ENCODE measurements at places on chromosomes 7 and 10.

DNA sequence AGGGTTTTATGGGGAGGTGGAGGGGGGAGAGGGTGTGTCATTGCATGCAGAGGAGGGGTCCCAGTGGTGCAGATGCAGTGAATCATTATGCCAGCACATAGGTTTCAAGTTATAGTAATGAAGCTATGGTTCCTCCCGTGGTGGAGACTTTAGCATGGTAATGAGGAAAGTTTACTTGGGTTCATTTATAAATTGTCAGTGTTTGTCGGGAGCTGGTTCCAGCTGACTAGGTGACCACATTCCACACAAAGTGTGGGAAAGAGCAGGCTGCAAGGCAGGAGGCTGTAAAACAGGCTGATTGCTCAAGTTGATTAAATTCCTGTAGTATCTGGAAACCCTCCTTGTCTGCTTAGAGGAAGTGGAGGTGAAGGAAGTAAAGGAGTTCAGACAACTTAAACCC is 78.9 kb downstream of the SRI start:
- DNase-seq: no peak

DNA sequence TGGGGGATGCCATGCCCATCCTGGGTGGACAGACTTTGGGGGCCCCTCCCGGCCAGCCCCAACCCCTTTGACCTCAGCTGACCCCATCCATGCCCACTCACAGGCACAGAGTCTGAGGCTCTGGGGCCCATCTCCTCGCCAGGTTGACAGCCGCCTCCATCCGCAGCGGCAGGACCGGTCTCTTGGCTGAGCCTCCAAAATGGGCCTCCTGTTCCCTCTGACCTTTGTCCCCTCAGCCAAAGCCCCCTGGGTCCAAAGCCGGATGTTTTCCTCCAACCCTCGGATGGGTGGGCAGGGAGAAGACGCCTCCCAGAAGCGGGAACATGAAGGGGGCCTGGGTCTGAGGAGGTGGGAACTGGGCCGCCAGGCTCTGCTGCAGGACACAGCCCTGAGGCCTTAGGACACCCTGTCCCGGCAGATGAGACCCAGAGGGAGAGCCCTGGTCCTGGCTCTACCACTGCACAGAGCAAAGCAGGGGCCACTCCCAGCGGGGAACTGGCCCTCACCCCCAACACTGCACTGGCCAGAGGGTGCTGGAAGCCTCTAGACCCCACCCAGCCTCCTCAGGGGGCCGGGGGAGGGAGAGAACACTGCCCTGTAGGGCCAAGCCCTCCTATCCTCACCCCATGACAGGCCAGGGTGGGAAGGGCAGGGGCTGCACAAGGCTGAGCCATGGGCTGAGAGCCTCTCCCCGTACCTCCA is 12.6 kb downstream of the PDGFA start:
- DNase-seq: no peak

GRCh38 chr10:132557696-132558515 is 20.3 kb downstream of the INPP5A start:
- no peak for DNase-seq

- DNase-seq: no peak
These were observed 481 bp downstream of the SFTPA2 start for GRCh38 chr10:79559726-79560125.

DNA sequence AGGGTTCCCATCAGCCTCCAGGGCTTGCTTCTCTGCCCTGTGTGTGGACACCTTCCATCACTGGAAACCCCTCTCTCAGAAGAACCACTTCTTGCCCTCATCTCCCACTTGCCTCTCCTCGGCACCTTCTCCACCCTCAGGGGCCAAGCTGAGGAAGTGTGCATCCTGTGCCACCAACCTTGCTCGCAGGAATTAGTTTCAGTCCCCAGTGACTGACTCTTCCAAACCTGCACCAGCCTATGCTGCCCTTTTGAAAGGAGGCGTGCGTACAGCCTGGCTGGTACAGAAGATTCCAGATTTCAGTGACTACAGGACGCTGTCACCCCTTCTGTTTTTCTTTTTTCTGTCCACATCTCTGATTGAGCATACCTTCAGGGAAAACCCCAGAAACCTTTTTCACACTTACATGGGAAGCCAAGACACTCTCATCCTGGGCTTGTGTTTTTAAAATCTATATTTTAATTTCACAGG is 67.1 kb downstream of the IKZF1 start:
- DNase-seq: no peak

GRCh38 chr10:22560913-22561239 is 153.5 kb downstream of the PIP4K2A start:
- no peak for DNase-seq

- no peak for DNase-seq
These were observed 60.6 kb upstream of the LAMB1 start for GRCh38 chr7:108063520-108063933.

GRCh38 chr7:149765399-149766121 is 7.8 kb downstream of the ZNF467 start:
- peak; percentile 71 for DNase-seq

- DNase-seq: no peak
These were observed 2.2 kb upstream of the CREB3L2 start for GRCh38 chr7:138004046-138004445.

GRCh38 chr10:106941297-106942034 is 223.0 kb downstream of the SORCS1 start:
- no peak for DNase-seq

DNA sequence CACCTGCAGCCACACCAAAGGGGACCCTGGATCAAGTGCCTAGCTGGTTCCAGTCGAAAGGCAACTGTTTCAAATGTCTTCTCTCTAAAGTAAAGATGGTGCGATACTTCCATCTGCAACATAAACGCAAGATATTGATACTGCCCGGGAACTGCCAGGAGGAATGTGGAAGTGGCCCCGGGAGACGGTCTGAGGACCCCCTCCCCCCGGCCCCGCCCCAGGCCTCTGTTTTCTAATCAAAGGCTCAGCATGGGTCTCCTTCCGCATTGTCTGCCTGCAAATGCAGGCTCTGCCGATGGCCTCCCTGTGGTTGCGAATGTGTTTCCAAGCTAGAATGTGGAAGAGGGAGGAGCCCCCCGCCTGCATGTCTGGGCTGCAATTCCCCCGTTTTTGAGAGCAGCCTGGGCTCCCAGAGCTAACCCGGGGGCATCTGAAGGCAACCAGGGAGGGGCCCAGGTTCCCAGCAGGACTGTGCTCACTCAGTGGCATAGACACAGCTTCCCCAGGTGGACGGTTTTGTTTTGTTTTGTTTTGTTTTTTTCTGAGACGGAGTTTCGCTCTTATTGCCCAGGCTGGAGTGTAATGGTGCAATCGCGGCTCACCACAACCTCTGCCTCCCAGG is 223.9 kb upstream of the PPP2R2D start:
- no peak for DNase-seq

GRCh38 chr7:158096582-158096981 is 491.0 kb downstream of the PTPRN2 start:
- DNase-seq: no peak

- no peak for DNase-seq
These were observed 20.4 kb downstream of the ZC3HAV1 start for GRCh38 chr7:139089118-139089517.

GRCh38 chr10:116670706-116671105 is 50.0 kb downstream of the PNLIPRP2 start:
- no peak for DNase-seq

- no peak for DNase-seq
These were observed 297.8 kb downstream of the RPS24 start for GRCh38 chr10:78331391-78331922.

DNA sequence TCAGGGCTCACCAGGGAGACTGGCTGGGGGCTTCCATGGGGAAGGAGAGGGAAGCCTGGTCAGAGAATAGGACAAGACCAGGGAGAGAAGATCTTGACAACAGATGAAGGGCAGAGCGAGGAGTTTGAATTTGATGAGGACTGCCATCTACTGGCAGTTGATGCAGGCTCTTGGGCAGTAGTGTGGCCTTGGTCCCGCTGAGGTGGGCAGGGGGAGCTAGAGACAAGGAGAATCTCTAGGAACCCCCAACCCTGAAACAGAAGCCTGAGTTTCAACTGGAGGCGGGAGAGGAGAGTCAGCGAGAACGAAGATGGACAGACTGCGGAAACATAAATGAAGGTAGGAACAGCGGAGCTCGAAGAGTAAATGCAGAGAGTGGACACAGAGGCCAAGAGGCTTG is 81.0 kb downstream of the PPP1R3C start:
- peak; percentile 55 for DNase-seq

DNA sequence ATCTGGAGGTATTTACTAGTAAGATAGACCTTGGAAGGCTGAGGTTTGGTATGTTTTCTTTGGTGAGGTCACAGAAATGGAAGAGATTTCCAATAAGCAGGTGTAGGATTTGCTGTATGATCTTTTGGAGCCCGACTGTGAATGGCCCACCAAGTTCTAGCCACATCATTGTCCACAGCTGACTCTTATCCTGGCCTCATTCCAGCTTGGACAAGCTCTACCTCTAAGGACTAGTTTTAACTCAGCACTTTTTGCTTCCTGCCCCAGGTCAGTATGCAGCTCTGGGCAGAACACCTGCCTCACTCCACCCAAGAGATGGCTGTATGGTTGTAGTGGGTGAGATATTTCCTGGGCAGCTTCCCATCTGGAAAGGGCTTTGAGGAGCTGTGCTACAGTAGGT is 6.1 kb upstream of the CPA4 start:
- no peak for DNase-seq

DNA sequence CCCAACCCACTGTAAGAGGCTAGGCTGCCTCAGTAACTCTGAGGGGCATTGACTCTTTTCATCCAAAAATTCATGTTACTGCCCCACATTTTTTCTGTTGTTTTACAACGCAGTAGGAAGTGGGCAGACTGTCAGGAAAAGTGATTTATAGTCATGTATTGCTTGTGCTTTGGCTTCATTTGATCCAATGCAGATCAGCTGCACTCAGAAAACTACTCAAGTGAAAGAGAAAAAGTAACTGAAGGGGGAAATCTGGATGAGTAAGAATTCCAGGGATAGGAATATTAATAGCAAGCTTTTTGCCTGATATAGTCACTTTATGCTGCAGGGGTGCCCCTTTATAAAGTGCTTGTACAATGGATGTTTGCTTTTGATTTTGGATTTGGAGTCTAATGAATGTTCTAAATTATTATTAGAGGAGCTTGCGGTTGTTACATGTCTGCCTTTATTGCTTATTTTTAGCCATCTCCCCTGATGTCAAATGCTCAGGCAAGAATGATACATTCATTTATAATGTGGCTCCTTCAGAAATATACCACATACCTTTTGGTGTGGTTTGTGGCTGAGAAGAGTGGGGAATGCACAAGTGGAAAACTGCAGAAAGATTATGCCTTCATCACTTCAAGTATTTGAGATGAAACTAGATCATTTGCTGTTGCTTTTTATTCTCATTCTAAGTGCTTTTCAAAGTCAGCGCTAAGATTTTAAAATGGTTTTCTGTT is 86.1 kb downstream of the EGFR start:
- no peak for DNase-seq

- DNase-seq: no peak
These were observed 60.9 kb downstream of the TCERG1L start for GRCh38 chr10:131250454-131251145.

DNA sequence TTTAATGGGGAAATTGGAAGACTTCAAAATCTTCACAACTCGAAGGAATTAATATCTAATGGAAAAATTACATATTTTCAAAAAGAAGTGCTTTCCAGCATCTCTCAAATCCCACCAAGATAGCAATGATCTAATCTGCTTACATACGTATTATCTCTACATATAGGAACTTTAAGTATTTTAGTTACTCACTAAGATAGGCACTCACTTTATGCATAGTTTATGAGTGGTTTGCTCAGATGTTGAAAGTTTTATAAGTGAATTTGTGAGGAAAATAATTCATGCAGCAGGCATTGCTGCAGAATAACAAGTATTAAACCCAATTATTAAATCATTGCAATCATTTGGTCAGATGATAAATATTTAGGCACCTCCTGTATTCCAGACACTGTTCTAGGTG is 2.3 kb upstream of the CYTH3 start:
- DNase-seq: no peak

GRCh38 chr7:42492920-42493319 is 255.9 kb upstream of the GLI3 start:
- no peak for DNase-seq

DNA sequence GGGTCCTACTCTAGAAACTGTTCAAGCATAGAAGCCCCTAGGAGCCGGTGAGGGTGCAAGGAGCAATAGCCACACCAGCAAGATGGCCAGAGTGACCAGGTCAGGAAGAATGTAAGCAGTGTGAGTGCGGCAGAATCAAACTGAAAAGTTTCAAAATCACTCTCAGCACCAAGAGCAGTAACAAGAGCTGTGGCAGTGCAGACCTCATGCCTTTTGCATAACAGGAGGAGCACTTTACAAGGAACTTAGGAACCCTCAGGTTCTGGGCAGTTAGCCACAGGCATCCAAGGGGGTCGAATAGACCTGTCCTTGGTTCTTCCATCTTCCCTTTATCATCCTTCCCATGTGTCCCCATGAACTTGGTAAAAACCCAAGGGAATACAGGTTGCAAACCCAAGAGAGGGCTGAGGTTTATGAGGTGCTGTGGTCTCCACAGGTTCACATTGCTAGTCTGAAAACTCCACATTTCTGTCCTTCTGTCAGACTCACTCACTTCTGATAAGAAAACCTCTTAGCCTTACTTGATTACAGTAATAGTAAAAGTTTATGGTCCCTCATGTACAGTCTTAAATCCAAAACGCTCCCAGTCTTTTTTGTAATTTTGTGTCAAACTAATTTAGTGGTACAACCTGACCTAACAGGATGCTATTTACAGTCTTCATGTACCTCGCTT is 78.4 kb downstream of the PON1 start:
- no peak for DNase-seq

Data from SK-N-SH (cell line).